Foreskin keratinocyte (primary cell): ENCODE measurements at places on chromosomes 5 and 9.

- peak; percentile 87 for DNase-seq
Observed at GRCh38 chr5:120304663-120305062, 159.4 kb upstream of the PRR16 start.

- DNase-seq, result no peak
Observed at GRCh38 chr9:82512728-82513127, 524.2 kb downstream of the SPATA31D1 start.

GRCh38 chr9:116380496-116380995 lies 227.0 kb downstream of the PAPPA start:
- DNase-seq, result no peak

DNA sequence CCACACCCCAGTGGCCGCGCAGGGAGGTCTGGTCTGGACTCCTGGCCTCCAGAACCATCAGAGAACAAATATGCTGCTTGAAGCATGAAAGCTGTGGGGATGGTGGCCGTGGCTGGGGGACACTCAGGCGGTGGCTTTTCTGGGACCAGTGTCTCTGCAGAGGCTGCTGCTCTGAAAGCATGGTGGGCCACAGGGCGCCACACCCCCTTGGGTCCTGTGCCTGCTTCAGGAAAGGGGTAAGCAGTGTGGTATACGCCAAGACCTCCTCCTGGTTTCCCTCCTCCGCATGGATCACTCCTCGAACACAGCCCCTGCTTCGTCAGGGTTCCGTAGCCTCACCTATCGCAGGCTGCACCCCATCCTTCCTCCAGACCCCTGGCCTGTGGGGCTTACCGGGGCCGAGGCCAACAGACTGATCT lies 19.7 kb upstream of the TERT start:
- DNase-seq, result no peak

DNA sequence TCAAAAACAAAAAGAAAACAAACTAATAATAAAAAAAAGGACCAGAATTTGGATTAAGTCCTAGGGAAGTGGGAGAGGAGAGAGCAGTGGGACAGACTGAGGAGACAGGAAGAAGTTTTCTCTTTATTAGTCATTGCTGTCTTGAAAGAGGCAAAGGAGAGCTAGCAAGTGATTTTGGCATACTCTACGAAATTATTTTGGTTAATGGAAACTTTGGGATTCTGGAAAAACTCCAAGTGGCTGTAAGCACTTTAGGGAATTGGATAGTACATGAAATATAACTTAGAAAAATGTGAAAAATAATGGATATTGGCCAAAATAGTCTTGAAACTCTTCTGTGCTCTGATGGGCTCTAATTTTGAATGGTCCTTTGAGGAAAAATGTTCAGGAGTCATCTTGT lies 1641.8 kb upstream of the WWC1 start:
- no peak for DNase-seq

GRCh38 chr5:61674378-61674777 lies 342.3 kb downstream of the ZSWIM6 start:
- DNase-seq, result no peak

DNA sequence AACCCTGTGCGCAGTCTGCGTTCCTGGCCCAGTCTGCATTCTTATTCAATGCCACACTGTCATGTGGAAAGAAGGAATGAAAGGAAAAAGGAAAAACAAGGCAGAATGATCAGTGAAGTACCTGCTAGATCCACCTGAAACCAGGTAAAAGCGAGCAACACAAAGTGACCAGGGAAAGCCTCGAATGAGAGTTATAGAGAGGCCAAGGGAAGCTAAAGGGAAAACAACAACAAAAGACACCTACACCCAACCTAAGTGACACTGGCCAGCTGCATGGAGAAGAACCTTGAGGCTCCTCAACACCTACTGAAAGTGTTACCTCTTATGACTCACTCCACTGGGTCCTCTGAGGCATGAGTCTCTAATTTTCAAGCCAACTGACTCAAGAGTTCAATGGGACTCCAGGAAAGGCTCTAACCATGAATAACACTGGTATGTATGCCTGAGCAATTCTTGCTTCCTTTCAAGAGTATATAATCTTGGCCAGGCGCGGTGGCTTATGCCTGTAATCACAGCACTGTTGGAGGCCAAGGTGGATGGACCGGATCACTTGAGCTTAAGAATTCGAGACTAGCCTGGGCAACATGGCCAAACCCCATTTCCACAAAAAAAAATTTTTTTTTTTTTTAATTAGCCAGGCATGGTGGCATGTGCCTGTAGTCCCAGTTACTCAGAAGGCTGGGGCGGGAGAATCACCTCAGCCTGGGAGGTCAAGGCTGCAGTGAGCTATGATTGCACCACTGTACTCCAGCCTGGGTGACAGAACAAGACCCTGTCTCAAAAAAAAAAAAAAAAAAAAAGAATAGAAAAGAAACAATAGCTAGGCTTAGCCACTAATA lies 29.0 kb downstream of the MTMR12 start:
- peak; percentile 78 for DNase-seq

DNA sequence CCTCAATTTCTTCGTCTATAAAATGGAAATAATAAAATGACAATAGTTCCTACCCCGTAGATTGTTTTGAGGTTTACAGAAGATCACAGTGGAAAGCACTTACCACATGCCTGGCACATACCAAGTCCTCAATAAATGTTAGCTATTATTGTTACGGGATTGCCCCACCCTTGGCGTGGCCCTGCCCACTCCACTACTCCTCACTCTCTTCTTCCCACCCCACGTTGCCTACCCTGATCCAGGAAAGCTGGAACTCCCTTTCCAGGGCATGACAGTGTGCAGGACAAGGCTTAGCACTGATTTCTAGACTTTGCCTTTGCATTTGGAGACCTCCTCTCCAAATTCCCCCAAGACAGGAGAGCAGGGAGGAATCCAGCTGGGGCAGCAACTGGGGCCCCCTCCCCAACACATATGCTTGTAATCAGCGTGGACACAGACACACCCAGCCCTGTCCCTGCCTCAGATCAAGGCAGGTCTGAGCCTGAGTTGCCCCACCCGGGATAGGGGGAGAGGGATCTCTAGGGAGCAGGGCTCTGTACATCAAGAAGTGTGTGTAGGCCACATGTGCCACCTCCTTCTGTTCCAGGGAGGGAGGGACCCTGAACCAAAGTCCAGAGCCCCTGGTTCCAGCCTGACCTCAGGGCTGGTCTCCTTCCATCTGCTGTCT lies 6.7 kb downstream of the SLC4A9 start:
- DNase-seq, result no peak

- peak; percentile 33 for DNase-seq
Observed at GRCh38 chr9:111937781-111938426, 41.3 kb downstream of the UGCG start.

GRCh38 chr9:109894921-109895758 lies 115.1 kb downstream of the PALM2AKAP2 start:
- no peak for DNase-seq

- DNase-seq, result no peak
Observed at GRCh38 chr9:135289081-135289491, 190.5 kb upstream of the PPP1R26 start.

- no peak for DNase-seq
Observed at GRCh38 chr9:28318515-28318914, 745.2 kb upstream of the C9orf72 start.

DNA sequence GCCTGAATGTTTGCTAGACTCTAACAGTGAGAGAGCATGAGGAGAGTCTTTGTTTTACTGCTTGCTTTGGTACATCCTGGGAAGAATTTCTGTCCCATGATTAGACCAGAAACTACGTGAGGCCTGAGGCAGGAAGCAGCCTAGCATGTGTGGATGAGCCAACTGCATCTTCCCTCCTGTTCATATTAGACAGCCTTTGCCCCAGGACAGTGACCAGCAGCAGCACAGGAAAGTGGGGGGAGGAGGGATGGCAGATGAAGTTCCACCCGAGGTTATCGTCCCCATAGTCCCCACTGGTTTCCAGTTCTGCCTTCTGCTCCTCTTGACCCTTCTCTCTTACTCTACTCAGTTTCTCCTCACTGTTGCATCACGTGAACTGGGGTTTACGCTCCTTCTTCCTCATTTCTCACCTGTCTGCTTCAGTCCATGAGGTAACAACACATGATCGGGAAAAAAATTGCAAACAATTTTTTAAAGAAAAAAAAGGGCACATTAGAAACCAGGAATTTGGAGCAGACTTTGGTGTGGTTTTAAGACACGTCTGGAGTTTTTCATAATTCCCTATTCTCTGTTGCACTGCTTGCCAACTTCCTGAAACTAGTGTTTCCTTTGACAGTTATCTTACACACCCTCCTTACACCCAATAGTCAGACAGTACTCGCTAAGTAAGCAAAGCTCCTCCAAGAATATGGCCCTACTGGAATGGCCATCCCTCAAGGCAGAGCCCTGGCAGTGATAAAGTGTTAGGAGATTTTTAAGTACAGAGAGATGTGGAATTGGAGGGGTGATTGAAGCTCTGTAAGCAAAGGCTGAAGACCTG lies 84.1 kb downstream of the SNX18 start:
- peak; percentile 16 for DNase-seq

- DNase-seq, result no peak
Observed at GRCh38 chr9:134494273-134494815, 147.3 kb upstream of the COL5A1 start.

- DNase-seq, result no peak
Observed at GRCh38 chr9:88065619-88066018, 72.7 kb downstream of the SPATA31C2 start.

DNA sequence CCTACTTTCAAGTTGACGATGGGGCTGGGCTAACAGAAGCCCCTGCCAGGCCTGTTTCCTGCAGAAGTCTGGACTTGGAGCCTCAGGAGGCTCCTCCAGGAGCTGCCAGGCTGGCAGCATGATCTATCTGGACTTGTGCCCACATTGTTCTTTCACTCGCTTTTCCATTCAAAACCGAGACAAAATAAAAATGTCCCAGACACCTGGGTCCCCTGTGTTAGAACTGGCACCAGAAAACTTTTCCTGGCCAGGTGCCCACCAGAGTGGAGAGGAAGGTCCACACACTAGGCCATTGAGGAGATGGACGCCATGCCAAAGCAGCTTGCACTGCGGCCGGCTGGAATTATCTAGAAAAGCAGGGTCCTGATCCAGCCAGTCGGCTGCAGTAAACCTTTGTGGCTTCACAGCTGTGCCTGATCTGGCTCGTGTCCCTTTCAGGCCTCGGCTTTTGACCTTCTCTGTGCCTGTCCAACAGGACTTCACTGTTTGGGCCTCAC lies 78.2 kb downstream of the GCNT1 start:
- DNase-seq, result no peak

- no peak for DNase-seq
Observed at GRCh38 chr5:115962565-115963402, 509 bp downstream of the LVRN start.

- DNase-seq, result peak; percentile 27
Observed at GRCh38 chr5:137300411-137301240, 198.5 kb downstream of the SPOCK1 start.

DNA sequence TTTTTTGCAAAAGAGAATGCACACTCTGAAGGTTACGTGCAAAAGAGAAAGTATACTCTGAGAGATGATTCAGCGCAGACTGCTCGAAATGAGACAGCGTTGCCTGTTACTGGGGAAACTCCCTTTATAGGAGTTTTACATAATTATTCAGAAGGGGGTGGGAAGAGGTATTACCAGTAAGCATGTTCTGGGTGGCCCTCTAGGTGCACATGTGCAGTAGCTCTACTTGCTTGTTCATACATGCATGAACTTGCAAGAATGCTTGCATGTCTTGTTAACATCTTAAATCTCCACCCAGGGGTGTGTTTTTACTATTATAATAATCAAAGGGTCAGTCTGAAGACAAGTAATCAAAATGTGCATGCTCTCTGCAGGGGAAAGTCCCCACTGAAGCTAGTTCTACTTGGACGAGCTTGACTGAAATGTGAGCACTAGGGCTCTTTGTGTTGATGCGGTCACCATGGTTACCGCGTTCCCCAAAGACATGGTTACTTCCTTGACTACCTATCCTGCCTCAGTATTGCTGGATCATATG lies 75.5 kb downstream of the SGCD start:
- DNase-seq, result no peak

- no peak for DNase-seq
Observed at GRCh38 chr5:178357678-178358077, 125.1 kb upstream of the PHYKPL start.

GRCh38 chr9:27408001-27408400 lies 111.1 kb upstream of the EQTN start:
- DNase-seq, result peak; percentile 68

DNA sequence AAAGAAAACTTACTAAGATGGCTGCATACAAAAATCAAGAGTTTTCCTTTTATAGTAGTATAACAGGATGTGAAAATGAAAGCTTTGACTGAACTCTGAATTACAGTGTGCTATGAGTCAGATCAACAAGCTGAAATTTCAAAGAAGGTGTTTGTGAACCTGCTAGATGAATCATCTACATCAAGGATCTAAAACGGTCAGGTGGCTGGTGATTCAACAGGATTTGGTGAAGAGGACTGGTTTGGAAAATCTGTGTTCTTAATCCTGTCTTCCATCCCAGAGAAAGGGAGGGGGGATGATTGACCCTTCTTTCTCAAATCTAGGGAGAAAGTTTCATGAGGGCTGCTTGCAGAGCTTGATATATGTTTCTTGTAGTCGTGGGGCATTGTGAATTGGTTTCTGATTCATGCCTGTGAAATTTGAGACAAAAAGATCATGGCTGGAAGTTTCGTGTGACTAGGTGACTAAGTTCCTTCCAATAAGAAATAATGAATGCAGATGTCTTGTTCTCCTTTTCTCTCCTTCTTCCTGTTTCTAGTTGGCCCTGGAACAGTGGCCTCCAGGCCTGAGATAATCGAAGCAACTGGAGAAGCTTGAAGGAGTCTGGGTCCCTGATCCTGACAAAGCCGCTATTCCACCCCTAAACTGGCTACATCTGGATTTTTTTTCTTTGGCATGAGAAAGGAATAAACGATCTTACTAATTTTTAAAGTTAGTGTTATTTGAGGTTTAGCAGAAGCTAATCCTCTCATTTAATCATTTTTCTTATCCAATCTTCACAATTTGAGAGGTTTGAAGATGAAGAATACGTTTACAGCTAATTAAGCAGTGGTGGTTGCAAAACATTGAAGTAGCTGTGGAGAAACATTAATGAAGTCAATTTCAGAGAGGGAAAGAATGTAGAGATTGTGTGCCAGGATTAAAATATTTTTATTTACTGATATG lies 67.2 kb downstream of the MRPS30 start:
- peak; percentile 94 for DNase-seq

DNA sequence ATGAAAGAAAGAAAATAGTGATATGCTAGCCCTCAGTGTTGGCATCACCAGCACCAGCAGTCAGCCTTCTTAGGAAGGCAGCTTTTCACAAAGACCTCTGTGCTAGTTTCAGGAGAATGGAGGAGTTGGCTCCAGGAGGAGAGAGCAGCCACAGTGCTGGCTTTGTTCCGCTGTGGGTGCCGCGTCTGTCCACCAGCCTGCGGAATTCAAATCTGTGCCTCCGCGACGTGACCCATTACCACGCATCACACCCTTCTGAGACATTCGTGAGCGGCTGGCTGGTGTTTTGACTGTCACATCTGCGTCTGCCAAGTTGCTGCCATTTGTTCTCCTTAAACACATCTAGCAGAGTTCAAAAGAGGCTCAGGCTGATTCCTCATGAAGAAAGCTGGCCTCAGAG lies 34.4 kb downstream of the SNX18 start:
- no peak for DNase-seq
